AG09309 (cell line): ENCODE measurements at places on chromosomes 2 and 18.
A peak's percentile ranks its signal among the peaks of the same experiment; 100 is the strongest.

DNA sequence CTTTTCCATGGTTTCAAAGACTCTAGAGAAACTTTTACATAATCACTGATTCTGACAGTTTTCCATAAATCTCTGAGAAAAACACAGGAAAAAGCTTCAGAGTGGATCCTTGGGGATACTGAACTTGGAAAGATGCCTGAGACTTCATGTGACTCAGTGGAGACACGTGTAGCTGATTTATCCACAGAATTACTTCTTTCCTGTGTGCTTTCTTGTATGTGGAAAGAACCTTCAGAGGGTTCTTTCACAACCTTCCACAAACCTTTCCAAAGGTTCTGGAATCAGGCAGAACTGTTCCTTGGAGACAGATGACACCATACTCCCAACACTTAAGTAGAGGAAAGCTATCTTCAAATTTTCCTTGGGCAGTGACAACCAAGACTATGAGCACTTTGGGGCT, 207.2 kb downstream of the RND3 start:
- peak; percentile 90 for DNase-seq

- no peak for DNase-seq
Observed at GRCh38 chr2:22902180-22902550, 482.8 kb upstream of the KLHL29 start.

DNA sequence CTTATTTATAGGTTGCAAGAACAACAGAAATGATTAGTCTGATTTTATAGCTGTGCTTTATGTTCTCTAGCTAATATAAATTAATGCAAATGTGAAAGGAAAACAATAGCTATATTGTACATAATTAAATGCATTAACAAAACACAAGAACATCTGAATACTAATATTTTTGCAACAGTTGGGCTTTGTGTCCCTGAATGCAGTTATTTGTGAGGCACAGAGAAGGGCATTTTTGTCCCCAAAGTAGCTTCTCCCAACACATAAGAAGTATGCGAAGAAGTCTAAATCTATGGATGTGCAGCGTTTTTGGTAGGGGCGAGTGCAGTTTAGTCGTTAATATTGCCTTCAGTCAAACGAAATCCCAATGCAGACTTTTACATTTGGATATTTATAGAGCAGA, 110.0 kb downstream of the MBP start:
- DNase-seq = no peak

DNA sequence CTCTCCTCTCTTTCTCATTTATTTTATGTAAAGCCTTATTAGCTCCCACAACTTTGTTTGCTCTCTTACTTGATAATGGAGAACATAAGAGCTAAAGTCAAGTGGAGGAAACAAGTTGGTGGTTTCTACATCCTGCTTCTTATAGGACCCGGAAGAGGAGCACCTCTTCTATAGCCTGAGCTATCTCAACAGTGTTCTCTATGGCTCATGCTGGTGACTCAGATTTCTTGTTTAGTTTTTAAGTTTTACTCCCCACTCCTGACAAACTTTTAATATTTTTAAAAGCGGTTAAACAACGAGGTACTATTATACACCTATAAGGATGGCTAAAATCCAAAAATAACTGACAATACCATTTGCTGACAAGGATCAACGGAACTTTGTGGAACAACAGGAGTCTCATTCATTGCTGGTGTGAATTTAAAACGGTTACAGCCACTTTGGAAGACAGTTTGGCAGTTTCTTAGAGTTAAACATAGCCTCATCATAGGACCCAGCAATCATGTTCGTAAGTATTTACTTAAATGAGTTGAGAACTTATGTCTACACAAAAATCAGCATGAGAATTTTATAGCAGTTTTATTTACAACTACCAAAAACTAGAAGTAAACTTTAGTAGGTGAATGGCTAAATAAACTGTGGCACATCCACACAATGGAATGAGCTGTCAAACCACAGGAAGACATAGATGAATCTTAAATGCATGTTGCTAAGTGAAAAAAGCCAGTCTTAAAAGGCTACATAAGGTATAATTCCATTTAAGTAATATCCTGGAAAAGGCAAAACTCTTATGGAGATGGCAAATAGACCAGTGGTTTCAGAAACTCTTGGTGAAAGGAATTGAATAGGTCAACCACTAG, 12.7 kb upstream of the CDC42EP3 start:
- no peak for DNase-seq

DNA sequence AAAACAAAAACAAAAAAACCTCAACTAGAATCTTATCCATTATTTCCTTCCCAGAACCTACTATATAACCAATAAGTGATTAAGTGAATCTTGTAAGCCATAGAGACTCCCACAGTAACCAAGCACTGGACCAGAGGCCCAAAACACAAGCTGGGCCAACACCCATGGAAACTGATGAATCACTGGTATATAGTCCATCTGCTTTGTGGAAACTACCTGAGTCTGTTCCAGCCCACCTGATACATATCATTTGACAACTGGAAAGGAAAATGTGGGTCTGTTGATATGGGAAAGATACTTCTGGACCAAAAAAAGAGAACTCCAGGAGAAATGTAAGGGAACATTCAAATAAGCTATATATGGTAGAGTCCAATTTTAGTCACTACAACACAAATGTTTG, 252.8 kb downstream of the MREG start:
- DNase-seq = no peak

DNA sequence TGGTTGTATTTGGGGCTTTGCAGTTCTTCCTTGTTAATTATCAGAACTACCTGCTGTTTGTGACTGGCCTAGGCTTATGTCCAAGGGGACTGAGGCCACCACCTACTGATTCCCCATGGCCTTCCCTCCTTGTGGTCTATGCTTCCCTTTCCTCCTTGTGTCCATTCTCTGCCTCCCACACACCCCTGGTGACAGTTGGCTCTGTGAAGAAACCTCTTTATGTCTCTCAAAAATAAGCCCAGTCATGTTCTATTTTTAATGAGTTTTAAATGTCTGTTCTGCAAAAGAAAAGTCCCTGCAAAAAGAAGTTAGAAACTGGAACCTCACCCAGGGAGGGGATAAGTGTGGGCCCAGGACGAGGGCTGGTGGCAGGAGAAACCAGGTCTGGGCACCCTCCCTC, 105.0 kb downstream of the SMC6 start:
- DNase-seq = no peak
